ENCODE measurements at places on chromosomes 3 and 15.

GRCh38 chr3:29936766-29937165 lies 655.9 kb downstream of the RBMS3 start:
- no peak for DNase-seq

DNA sequence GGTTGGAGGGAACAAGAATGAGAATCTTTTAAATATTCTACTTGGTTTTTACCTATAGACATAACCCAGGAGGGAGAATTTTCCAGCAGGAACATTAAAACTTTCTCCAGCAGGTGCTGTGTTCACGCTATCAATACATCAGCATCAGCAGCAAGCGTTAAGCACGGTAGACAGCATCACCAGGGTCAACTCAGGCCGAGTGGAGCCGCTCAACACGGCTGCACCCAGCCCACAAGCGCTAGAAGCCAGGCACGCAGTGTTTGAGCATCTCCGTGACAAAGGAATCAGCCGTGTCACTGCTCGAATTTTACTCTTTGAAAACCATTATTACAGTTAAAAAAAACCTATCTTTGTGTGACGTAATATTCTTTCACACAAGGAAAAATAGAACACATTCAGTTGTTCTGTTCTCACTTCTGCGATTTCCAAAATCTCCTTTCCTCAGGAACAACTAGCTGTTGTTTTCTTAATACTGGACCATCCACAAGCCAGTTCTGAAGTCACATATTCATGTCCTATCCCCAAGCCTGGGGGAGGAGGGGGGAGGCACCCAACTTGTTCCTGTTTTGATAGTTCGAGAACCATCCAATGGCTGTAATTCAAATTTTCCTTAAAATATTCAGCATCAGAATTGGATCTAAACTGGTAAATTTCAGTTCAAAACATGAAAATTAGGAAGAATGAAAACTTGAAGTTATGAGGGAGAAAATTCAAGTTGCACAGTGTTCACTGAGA lies 77.9 kb downstream of the ADAMTS17 start:
- DNase-seq = no peak

- no peak for DNase-seq
Measured at GRCh38 chr15:37135225-37135624, 34.9 kb upstream of the MEIS2 start.

DNA sequence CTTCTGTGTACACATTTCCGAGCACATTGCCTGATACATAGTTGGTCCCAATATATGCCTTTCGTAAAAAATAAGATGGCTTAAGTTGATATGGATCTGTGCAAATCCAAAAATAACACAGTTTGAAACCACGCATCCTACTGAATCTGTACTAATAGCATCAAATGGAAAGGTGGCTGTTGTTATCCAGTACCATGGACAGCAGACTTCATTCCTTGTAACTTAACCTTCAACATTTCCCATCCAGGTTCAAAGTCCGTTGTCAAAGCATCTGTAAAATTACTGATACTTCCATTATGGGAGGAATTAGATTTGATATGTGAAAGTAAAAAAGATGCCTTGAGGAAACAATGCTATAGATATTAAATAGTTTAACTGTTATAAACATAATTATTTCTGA lies 65.5 kb upstream of the C3orf49 start:
- peak; percentile 4 for DNase-seq
